H7 (cell line): ENCODE measurements at places on chromosomes 6 and 20. TPM values are rescaled to one million over a fixed set of nuclear protein-coding genes. Genes with fewer than 3 reads are reported as not detected.

DNA sequence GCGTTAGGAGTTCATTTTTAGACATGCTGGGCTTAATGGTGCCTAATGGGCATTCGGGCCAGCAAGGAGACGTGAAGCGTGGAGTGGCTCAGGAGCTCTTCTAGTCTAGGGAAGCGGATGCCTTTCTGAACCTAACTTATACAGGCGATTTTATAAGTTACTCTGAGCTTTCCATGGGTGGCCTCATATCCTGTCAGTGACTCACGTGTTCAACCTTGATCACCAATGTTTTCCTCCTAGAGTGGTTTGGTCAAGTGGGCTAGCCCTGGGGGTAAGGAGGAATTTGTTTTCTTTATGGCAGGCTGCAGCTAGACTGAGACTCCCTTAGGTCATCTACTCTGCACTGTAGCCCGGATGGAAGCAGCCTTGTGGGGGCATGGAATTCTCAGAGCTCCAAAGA lies 52.1 kb downstream of the PLAGL1 start:
- DNase-seq, result no peak

GRCh38 chr6:119137194-119138072 lies 59.0 kb upstream of the FAM184A start:
- DNase-seq, result no peak

GRCh38 chr6:56582236-56582635 lies 60.5 kb downstream of the DST start:
- no peak for DNase-seq

- peak; percentile 19 for DNase-seq
Measured at GRCh38 chr6:107179004-107179403, 63.7 kb upstream of the BEND3 start.

GRCh38 chr6:35178012-35178411 lies 35.7 kb upstream of the SCUBE3 start:
- DNase-seq, result no peak

- no peak for DNase-seq
Measured at GRCh38 chr20:50312682-50313521, 122.3 kb downstream of the CEBPB start.

GRCh38 chr20:61420056-61420455 lies 168.0 kb downstream of the CDH4 start:
- no peak for DNase-seq

- peak; percentile 92 for DNase-seq
Measured at GRCh38 chr6:168524571-168525001, 83.6 kb downstream of the SMOC2 start.

- peak; percentile 43 for DNase-seq
Measured at GRCh38 chr20:59824711-59825562, 108.5 kb downstream of the SYCP2 start.

Gene SIRPD
- not detected in 2 replicates for total RNA-seq

Gene ANKRD66
- not detected in 2 replicates for total RNA-seq

Gene GUCA1A
- 13.2 and 20.8 TPM in 2 replicates for total RNA-seq

Gene ADTRP
- total RNA-seq, result 0.21 TPM in 1 of 2 replicates, not detected in the other

Gene LINC00237
- 3.7 and 5.4 TPM in 2 replicates for total RNA-seq
